ENCODE measurements at places on chromosomes 5 and 9.

GRCh38 chr9:31699836-31700235 is 684.6 kb upstream of the ACO1 start:
- DNase-seq, result no peak

- no peak for DNase-seq
Observed at GRCh38 chr5:110169461-110169860, 479.7 kb downstream of the MAN2A1 start.

- no peak for DNase-seq
Observed at GRCh38 chr9:133971981-133972941, 19.9 kb downstream of the VAV2 start.

DNA sequence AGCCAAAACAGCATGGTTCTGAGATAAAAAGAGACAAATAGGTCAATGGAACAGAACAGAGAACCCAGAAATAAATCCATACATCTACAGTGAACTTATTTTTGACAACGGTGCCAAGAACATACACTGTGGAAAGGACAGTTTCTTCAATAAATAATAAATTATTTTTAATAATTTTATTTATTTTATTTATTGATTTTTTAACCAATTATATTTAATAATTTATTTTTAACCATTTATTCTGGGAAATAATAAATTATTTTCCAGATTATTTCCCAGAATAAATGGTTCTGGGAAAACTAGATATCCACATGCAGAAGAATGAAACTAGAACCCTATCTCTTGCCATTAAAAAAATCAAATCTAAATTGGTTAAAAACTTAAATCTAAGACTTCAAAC is 1143.8 kb upstream of the DMAC1 start:
- no peak for DNase-seq
